ENCODE measurements at places on chromosomes 3 and 15.
A peak's percentile ranks its signal among the peaks of the same experiment; 100 is the strongest.

DNA sequence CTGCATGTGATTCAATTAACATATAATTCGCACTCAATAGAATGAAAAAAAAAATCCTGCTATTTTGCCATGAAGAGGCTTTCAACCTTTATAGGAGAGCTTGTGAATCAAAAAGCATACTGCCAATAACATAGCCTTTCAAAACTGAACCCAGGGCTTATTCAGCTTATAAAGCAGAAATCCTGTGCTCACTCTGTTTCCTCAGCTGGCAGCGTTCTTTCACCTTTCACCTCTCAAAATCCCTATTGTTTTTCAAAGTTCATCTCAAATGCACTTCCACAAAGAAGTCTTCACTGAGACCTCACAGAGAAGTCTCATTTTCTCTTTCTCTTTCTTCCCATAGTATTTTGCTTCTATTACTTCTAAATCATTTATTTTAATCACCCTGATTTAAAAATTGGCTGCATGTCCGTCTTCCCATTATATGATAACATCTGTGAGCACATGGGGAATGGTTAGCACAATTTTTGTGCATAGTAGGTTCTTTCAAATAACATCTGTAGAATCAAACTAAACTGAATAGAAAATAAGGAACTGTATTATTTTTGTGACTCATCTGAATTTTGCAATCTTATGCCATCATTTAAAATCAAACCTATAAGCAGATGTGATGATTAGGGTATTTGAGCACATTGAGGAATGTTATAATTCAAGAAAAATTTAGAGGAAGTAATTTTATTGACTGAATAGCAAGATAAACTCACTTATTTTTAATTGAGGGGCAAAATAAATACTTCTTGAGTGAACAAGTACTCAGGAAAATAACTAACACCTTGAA, 373.4 kb downstream of the NLGN1 start:
- no peak for DNase-seq

GRCh38 chr3:61452535-61453090, 108.8 kb upstream of the PTPRG start:
- DNase-seq: no peak

DNA sequence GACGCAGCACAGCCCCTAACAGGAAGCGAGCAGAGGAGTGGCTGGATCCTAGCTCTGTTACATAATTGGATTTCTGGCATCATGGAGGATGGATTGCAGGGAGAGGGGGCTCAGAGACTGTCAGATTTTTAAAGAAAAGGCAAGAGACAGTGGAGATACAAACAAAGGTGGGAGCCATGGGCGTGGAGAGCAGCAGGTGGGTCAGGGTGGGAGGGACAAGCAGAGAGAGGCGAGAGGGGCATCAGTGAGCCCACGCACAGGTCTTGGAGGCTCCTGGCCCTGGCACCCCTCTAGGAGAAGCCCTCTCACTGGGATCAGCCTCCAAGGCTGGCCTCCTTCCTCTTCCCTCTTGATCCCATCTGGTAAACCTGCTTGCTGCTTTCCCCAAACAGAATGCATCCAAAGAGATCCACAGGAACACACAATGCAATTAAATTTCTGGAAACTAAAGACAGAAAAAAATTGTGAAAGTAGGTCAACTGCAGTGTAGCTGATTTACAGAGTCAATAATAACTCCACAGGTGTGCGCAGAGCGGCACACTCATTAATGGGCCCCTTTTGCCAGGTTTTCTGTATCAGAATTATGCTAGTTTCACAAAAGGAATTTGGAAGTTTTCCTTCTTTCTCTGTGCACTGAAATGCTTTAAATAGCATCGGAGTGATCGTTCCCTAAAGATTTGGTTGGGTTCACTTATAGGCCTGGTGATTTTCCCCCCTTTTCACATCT, 66.1 kb downstream of the LSM3 start:
- DNase-seq: no peak

DNA sequence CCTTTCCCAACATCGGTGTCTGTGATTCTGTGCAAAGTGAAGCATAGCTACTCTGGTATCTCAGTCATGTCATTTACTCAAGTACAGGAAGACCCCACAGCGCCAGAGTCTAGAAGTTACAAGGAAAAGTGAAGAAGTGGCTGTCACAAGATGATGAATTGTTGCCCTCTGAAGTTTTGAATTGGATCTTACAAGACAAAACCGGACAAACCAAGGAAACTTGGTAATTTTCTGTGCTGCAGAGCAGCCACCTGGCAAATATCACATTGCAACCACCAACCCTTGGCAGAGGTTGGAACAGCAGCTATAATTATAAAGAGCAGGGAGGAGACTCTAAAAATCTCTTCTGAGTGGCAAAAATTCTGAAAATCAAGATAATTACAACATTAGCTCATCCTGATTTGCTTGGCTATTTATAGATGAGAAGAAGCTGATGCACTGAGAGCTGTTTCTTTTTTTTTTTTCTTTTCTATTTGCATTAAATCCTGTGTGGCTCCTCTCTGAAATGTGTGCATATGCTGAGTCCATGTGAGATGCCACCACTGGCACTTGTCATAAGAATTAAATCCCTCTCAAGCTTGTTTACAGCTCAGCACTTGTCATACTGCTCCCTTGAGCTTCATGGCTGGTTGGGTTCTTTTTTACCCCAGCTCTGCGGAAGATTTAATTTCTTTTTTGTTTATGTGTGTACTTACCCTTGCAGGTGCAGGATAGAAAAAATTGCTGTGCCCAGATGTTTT, 68.0 kb upstream of the MNS1 start:
- no peak for DNase-seq

- peak; percentile 86 for DNase-seq
Observed at GRCh38 chr15:64536244-64536836, 76.0 kb downstream of the ZNF609 start.

DNA sequence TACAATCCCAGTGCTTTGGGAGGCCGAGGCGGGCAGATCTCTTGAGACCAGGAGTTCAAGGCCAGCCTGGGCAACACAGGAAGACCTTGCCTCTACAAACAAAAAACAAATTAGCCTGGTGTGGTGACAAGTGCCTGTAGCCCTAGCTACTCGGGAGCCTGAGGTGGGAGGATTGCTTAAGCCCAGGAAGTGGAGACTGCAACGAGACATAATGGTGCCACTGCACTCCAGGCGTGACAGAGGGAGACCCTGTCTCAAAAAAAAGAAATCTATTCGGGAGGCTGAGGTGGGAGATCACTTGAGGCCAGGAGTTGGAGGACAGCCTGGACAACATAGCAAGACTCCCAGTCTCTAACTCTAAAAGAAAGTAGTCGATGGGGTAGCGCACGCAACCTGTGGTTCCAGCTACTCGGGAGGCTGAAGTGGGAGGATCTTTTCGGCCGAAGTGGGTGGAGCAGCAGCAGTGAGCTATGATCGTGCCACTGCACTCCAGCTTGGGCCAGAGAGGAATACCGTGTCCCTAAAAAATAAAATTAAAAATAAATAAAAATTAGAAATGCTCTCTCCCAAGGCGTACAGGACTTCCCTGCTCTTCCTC, 775 bp downstream of the C3orf33 start:
- no peak for DNase-seq

- DNase-seq: no peak
Observed at GRCh38 chr3:99506-99905, 97.1 kb upstream of the CHL1 start.

GRCh38 chr3:116951610-116952009, 242.0 kb downstream of the TUSC7 start:
- no peak for DNase-seq

GRCh38 chr3:127899766-127900165, 15.3 kb upstream of the KBTBD12 start:
- no peak for DNase-seq

DNA sequence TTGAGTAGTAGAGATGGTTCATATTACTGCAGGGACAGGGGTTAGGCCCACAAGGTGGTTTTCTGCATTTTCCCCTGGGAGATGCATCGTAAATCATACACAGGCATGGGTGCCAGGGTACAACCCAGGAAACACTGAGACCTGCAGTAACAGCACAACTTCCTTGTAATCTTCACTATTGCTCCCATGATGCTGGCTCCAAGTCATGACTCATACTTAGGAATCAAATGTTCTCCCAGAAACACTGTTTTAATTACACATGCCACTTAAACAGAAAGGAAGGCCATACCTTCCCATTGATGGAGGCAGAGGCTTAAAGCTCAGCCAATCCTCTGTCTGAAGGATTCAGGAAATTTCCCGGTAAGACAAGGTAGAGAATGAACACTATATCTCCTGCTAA, 106.5 kb downstream of the ERC2 start:
- DNase-seq: peak; percentile 7

GRCh38 chr3:155714295-155714718, 30.6 kb downstream of the PLCH1 start:
- DNase-seq: no peak

DNA sequence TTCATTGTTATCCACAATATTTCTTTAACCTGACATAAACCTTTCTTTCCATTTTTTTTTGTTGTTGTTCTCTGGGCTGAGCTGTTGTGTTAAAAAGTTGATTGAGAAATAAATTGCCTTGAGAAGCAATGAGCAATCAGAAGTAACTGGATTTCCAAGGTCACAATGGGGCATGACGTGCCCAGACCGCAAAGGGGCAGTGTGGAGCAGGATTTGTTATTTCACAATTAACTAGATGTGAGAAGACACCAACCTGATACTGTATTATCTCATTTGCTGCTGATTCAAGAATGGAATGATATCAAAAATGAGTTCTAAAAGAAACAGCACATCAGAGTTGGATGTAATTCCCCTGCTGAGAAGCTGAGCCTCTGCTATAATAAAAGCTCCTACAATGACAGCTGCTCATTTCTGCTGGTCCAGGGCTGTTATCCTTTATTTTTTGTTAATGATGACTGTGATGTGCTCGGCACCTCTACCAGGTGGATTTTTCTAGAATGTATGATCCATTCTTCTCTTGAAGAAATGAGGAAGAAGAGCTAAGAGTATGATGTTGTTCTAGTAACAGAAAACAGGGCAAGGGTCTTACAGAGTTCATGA, 28.1 kb downstream of the CPNE4 start:
- DNase-seq: peak; percentile 17

- DNase-seq: peak; percentile 93
Observed at GRCh38 chr15:39140060-39140604, 440.7 kb upstream of the THBS1 start.

GRCh38 chr3:30770387-30770786, 124.1 kb downstream of the GADL1 start:
- DNase-seq: peak; percentile 86

Measured in astrocyte of the spinal cord (primary cell).